Sigmoid colon (tissue), 7 donors: ENCODE measurements at places on chromosomes 5 and 9. TPM values are rescaled to one million over a fixed set of nuclear protein-coding genes. Genes with fewer than 3 reads are reported as not detected.

DNA sequence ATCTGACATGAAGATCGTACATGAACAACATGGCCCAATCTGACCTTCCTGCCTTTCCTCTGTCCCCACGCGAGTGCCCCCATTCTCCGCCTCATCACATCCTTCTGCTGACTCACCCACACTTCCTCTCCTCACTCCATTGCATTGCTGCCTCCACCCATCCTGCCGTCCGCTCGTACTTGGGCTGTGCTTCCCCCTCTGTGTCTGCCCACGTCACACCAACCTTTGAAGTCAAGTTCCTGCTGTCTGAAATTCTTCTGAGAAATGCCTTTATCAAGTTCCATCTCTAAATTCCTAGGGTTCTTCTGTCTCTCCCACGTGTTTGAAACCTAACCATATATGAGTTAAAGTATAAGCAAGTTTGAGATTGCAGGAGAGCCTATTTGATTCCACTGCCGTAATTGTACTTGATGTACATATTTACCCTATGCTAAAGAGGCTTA, 18.0 kb upstream of the STARD4 start:
- H3K27me3 ChIP-seq = no peaks in the 10 kb centered on the region
- no peak overlapping the region for H3K4me3 ChIP-seq
- no peak overlapping the region for H3K27ac ChIP-seq
- DNase-seq = peak; percentile 86
- no peaks in the 10 kb centered on the region for H3K4me1 ChIP-seq

- H3K36me3 ChIP-seq = no peaks in the 10 kb centered on the region
- no peak overlapping the region for H3K4me3 ChIP-seq
- H3K27ac ChIP-seq = no peak overlapping the region
- H3K27me3 ChIP-seq = no peaks in the 10 kb centered on the region
- peaks cover 26% of the 10 kb centered on the region for H3K4me1 ChIP-seq
- no peak for DNase-seq
Observed at GRCh38 chr9:134461426-134461982, 135.2 kb downstream of the RXRA start.

- no peak for DNase-seq
- H3K4me3 ChIP-seq = peak overlapping the region; percentile 61
- peaks cover 22% of the 10 kb centered on the region for H3K4me1 ChIP-seq
- H3K36me3 ChIP-seq = no peaks in the 10 kb centered on the region
- H3K27me3 ChIP-seq = no peaks in the 10 kb centered on the region
- peak overlapping the region; percentile 66 for H3K27ac ChIP-seq
Observed at GRCh38 chr9:69122549-69123141, 51.4 kb upstream of the TJP2 start.

Gene RAB3C
- 2.9 TPM for total RNA-seq

- no peak overlapping the region for H3K4me3 ChIP-seq
- DNase-seq = no peak
- H3K27ac ChIP-seq = no peak overlapping the region
- no peaks in the 10 kb centered on the region for H3K27me3 ChIP-seq
Observed at GRCh38 chr5:61916621-61917620, 389.1 kb upstream of the KIF2A start.

DNA sequence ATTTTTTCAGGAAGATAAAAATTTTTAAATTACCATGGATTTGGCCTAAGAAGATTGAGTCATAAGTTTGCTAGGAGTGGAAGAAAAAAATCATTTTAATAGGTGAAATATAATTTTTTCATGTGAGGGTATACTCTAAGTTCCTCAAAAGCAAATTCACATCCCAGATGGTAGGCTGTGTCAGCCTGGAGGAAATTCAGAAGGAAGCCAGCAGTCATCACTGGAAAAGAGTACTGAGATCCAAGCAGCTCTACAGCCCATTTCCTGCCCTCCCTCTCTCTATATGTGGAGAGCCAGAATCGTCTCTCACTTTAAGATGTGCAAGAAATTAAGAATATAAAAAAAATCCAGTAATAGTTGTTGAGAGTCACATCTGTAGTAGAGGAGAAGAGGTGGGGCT, 126.5 kb upstream of the CDH18 start:
- no peak overlapping the region for H3K27ac ChIP-seq
- H3K4me1 ChIP-seq = no peaks in the 10 kb centered on the region
- H3K4me3 ChIP-seq = no peak overlapping the region
- H3K27me3 ChIP-seq = no peaks in the 10 kb centered on the region
- DNase-seq = no peak

Gene IL12B
- total RNA-seq = not detected

DNA sequence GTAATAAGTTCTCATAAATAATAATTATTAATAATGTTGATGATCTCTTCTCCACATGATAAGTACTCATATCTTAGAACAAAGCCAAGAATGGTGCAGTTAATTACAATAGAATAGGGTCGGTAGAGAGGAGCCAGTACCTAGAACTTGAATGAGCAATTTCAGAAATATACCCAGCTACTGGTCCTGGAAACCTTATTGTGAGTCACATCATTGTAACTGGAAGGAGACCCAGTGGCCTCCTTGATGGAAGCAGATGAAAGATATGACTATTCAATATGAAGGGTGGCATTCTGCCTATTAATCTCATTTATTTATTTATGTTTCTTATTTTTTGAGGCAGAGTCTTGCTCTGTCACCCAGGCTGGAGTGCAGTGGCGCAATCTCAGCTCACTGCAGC, 37.7 kb upstream of the SHOC1 start:
- no peaks in the 10 kb centered on the region for H3K27me3 ChIP-seq
- H3K27ac ChIP-seq = no peak overlapping the region
- no peaks in the 10 kb centered on the region for H3K36me3 ChIP-seq
- H3K4me3 ChIP-seq = no peak overlapping the region

Gene SIT1
- total RNA-seq = not detected

DNA sequence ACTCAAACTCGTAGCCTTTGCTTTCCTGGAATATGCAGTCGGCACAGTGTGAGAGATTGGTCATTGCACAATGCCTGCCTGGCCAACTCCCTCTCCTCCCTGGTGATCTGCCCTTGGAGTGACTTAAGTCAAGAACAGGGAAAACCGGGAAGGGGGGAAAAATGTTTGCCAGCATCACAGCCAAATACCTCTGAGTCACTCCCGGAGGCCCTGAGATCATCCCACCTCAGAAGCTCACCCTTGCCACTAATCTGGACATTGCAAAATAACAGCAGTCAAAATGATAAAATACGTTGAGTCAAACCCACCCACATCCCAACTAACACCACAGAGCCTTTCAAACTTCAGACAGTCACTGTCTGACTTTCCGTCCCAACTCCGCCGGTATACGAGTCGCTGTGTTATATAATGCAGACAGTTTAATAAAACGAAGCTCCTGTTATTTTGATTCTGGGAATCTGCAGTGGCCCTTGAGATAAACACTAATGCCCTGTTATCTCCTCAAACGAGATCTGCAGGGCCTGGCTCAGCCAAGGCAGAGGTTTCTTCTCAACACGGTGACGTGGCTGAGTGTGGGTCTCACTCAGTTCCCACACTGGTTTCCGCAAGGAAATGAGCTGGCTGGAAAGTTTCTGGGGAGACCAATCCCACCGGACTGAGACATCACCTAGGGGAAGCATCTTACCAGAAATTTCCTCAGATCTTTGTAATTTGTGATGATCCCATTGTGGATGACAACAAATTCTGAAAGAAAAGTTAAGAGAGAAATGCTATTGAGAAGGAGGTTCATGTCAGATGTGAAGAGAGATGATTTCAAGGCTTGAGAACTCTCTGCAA, 22.1 kb downstream of the GFPT2 start:
- H3K27ac ChIP-seq = peak overlapping the region; percentile 63
- H3K4me1 ChIP-seq = peaks cover 20% of the 10 kb centered on the region
- no peak overlapping the region for H3K4me3 ChIP-seq
- peak; percentile 94 for DNase-seq
- no peaks in the 10 kb centered on the region for H3K36me3 ChIP-seq

DNA sequence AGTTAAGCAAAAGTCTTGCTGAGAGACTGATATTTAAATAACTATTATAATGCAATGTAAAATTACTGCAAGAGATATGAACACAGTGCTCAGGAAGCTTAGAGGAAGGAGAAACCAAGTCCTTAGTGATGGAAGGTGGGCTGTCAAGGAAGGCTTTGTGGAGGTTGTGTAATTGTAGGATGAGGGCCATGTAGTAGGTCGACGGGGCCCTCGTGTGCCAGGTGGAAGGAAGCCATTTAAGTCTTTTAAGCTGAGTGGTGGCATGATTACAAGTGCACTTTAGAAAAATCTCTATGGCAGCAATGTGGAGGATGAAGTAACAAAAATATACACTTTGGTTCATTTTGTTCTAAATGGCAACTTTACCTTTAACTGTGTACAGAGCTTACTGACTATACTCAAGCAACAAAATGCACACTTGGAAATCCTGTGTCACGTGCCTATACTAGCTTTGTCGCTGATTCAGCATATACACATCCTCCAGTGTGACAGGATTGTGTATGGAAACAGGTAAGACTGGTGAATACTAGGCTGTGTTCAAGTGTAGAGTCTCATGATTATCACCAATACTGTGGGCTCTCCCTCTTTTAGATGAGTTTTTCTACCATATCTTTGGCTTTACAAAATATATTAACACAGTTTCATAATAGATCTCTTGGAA, 78.6 kb downstream of the TMC1 start:
- no peaks in the 10 kb centered on the region for H3K36me3 ChIP-seq
- DNase-seq = no peak
- peaks cover 13% of the 10 kb centered on the region for H3K4me1 ChIP-seq
- no peak overlapping the region for H3K4me3 ChIP-seq

Gene RFESD
- 1.2 TPM for total RNA-seq

Gene PHF24
- total RNA-seq = 0.66 TPM

DNA sequence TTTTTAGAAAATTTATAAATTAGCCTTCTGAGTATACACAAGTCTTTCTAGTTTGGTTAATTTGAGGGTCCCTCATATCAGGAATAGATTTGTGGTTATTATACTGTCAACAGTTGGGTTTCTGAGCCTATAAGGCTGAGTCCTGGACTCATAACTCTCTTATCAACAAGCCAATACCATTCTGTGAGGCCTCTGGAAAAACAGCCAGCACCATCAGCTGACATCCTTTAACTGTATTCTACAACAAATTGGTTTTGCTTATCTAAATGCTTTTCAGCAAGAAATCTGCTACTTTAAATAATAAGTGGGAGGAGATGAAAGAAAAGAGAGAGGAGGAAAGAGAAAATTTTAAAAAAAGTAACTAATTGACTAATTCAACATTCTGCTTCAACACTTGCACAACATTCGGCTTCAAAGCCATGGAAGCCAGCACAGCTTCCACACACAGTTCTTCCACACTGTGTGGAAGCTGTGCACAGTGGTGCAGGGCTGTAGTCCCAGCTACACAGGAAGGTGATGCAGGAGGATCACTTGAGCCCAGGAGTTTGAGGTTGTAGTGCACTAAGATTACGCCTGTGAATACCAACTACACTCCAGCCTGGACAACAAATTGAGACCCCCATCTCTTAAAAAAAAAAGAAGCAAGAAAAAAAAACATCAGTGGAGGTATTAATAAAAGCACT, 84.5 kb downstream of the UBAP2 start:
- H3K4me3 ChIP-seq = no peak overlapping the region
- no peaks in the 10 kb centered on the region for H3K4me1 ChIP-seq
- no peak overlapping the region for H3K27ac ChIP-seq
- DNase-seq = no peak

GRCh38 chr5:110335361-110336066, 391.0 kb downstream of the TMEM232 start:
- H3K4me3 ChIP-seq = no peak overlapping the region
- no peaks in the 10 kb centered on the region for H3K36me3 ChIP-seq
- H3K27me3 ChIP-seq = no peaks in the 10 kb centered on the region
- no peak overlapping the region for H3K27ac ChIP-seq

Gene MACIR
- 9.3 TPM for total RNA-seq

DNA sequence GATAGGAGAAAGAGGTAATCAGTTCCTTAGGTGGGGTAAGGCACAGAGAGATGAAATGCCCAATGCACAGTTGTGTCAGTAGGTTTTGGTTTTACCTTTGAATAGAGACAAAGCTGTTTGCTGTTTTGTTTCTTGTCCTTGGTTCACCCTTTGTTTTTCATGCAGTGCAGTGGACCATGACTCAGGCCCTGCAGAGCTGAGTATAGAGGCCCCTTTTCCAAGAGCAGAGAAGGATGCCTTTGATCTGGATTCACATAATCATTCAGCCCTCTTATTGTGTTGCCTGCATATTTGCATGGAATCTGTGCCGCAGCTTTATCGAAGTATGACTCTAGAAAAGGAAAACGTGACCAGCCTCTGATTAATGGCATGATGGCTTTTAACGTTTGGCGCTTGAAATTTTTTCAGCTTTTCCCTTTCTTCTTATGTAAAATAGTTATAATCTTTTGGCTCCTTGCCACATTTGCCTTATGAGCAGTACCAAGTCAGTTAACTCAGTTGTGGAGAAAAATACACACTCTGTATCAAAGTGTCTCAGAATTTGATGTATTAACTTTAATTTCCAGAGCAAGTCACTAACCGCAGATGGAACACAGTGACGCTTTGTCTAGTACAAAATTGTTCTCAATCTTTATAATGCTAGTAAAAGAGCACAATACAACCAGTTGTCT, 197.6 kb downstream of the KDM4C start:
- H3K4me3 ChIP-seq = no peak overlapping the region
- H3K27ac ChIP-seq = no peak overlapping the region
- no peak for DNase-seq
- H3K27me3 ChIP-seq = no peaks in the 10 kb centered on the region
- H3K4me1 ChIP-seq = no peaks in the 10 kb centered on the region

DNA sequence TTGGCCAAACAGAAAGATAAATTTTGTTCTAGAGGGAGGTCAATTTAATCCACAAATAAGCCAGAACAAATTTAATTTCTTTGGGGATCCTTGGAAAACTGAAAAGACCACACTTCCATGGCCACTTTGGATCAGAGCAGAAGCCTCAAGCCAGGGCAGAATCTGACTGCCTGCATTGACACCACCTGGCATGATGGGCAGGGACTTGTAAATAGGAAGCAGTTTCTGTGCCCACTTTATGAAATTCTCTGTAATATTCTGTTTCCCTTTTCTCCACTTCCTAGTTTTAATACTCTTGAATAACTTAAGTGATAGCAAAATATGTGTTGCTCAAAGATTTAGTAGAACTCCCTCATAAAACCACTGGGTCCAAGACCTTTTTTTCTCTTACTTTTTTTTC, 6.7 kb upstream of the TMEM252 start:
- no peak for DNase-seq
- no peaks in the 10 kb centered on the region for H3K36me3 ChIP-seq
- H3K27me3 ChIP-seq = no peaks in the 10 kb centered on the region
- H3K27ac ChIP-seq = peak overlapping the region; percentile 30

- no peak overlapping the region for H3K4me3 ChIP-seq
- H3K27me3 ChIP-seq = no peaks in the 10 kb centered on the region
- H3K36me3 ChIP-seq = no peaks in the 10 kb centered on the region
- no peaks in the 10 kb centered on the region for H3K4me1 ChIP-seq
- no peak overlapping the region for H3K27ac ChIP-seq
Observed at GRCh38 chr5:155529362-155529761, 515.8 kb downstream of the KIF4B start.

Gene EGFLAM
- 5.7 TPM for total RNA-seq

DNA sequence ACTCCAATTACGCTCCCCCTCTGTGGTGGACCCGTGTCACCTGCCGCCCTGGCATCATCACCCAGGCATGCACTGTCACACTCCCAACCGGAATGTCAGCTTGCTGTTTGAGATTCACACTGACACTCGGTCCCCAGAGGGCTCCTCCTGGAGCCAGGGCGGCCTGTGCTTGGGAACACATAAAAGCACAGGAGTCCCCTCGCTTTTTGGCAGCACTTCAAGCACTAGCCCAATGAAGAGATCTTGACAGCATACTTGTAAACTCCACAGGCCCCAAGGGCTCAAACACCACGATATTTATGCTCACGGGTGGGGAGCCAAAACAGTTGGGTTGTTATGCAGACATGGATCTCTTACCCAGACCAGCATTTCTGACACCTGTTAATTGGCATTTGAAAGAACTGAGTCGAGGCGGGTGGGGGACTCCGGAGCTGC, 90.8 kb upstream of the EGFLAM start:
- H3K36me3 ChIP-seq = no peaks in the 10 kb centered on the region
- H3K4me3 ChIP-seq = no peak overlapping the region
- H3K4me1 ChIP-seq = no peaks in the 10 kb centered on the region
- DNase-seq = no peak
- no peaks in the 10 kb centered on the region for H3K27me3 ChIP-seq
